ENCODE measurements at places on chromosomes 2 and 18.

DNA sequence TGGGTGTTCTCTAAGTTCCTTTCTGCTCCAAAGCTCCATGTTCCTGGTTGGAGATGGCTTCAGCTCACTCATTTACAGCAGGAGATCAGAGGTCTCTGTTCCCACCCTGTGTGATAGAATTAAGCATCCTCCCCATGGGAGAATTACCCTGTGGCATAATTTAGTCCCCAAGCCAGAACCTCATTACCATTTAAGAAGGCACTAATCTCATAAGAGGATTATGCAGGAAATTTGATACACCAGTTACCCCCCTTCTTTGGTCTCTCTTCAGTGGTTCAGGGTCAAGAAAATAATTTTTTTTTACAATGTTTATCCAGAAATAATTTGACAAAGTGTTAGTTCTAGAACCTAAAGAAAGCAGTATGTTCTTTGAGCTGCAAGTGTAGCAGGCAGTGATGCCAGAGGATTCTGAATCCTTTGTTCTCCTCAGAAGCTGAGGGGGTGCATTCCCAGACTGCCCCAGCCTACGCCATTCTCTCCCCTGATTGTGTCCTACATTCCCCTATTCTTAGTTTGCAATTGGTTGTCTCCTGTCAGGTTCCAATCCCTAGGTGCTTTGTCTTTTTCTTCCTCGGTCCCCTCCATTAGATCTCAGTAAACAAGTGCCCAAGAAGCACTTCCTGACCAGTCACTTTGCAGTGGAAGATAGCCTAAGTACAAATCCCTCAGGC, 163.6 kb downstream of the PRKCE start:
- no peak for DNase-seq

DNA sequence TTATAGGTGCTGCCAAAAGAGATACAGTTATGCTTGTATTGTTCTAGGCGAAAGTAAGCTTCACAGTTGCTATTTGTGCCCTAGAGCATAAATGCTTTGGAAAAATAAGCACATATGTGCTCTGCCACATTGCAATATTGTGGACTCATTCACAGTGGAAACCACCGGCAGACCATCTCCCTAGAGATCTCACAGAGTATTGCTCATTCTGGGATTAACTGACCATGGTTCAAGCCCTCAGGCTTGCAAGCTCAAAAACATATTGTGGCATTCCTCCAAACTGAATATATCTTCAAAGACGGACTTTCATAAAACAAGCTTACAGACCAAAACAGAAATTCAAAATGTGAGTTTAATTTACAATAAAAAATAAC, 158.2 kb upstream of the CCDC150 start:
- no peak for DNase-seq

GRCh38 chr2:157792335-157793052, 83.6 kb downstream of the ACVR1 start:
- no peak for DNase-seq

GRCh38 chr2:30287190-30287840, 56.0 kb downstream of the LBH start:
- DNase-seq, result no peak

DNA sequence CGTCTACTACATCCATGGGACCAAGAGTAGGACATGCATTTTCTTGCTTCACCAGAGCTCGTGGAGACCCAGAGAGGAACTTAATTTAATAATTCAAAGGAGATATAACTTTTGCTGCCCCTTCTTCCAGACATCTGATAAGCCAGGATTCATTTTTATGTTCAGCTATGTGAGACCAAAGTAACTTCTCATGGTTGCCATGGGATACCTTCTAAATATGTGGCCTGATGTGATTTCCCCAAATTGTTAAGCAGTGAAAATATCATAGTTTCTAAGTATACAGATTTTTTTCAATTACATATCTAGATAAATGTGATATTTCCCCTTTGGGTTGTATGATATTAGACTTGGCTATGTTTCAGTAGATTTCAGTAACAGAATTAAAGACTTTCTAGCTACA, 185.5 kb upstream of the FN1 start:
- DNase-seq, result no peak

- no peak for DNase-seq
These were observed 72.9 kb upstream of the RBM44 start for GRCh38 chr2:237725661-237726060.

DNA sequence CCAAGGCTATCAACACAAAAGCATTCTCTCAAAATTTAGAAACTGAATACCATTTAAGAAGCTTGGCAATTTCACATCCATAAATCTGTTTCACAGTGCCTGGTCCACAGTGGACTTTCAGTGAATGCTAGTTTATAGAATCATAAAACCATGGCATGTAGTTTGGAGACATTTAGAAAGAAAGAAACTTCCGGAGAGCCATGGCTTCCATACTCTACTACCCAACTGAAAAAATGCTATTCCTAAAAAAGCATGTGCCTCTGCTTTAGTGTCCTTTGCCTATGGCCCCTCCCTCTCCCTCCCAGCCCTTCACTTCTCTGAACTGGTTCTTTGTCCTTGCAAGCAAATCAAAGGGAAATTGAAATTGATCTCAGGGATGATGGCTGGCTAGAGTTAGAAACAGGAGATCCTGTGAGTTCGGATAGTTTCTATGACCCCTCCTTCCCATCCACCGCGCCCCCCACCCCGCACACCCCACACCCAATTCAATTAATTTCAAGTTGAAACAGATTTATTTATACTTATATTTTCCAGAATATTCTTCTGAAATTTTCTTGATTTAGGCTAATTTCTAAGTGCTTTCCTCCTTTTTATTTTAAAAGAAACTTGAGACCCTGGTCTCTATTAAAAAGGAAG, 248.3 kb downstream of the TRIB2 start:
- DNase-seq, result no peak

- no peak for DNase-seq
These were observed 246.9 kb downstream of the LDLRAD4 start for GRCh38 chr18:13465476-13465875.

DNA sequence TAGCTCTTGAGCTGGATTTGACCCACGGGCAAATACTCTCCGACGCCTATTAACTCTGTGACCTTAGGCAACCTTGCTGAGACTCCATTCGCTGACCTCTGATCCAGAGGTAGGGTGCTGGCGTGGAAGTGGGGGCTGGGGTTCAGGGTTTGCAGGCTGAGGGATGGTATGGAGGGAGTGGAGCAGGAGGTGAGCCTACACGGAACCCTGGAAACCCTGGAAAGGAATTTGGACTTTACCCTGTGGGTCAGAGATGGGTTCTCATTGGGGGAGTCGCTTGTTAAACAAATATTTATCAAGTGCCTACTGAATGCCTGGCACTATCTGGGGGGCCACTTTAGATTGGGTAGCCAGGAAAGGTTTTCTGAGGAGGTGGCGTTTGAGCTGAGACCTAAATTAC, 58.2 kb upstream of the FZD7 start:
- no peak for DNase-seq

DNA sequence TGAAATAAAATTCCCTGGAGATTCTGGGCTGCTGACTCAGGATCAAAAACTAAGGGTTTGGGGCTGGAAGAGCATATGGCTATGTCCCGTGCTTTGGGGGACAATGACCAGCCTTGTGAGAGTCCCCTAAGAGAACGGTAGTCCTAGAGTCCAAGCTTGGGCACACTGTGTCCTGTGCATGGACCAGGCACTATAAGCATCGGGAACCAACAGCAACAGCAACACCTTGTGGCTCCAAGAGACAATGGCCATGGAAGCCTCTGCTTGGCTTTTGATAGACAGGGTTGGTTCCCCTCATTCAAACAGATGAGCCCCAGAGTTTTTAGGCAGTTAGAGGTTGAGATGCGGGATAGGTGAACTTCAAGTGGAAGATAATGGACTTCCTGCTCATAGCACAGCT, 294.4 kb upstream of the CHAC2 start:
- DNase-seq, result no peak

- DNase-seq, result no peak
These were observed 39.9 kb downstream of the SCN7A start for GRCh38 chr2:166454006-166454595.

DNA sequence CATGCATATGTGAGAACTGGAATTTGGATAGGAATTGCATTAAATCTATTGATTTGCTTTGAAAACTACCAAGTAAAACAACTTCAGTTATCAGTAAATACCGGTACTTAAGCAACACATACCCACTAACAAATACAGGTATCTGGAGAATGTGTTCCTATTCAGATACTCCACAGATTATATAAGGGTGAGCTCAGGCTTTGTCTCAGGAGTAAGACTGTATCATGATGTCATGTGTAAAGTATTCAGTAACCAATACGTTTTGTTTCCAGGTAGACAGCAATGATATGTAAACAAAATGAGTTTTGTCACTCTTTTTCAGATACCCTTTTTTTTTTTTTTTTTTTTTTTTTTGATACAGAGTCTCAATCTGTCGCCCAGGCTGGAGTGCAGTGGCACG, 74.8 kb downstream of the DSC3 start:
- no peak for DNase-seq

DNA sequence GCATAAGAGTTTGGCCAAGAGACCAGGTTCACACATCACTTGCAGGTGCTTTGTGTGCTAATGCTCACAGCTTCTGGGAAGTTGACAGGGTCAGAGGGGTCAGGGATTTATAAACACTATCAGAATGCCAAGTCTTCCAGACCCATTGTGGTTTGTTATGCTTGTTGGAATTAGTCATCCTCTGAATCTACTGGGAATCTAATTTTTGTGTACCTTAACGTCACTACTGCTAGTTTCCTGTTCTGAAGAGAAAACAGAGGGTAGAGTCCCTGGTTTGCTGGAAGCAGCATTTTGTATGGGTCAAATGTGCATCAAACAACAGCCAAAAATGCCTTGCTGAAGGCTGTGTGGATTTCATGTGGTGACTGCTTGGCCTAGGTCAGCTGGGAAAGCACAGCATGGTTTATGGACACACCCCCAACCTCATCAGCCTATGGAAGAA, 33.3 kb downstream of the ANTXR1 start:
- DNase-seq, result no peak

- DNase-seq, result no peak
These were observed 65.1 kb downstream of the CRIM1 start for GRCh38 chr2:36420569-36421181.

- no peak for DNase-seq
These were observed 159.5 kb downstream of the SETBP1 start for GRCh38 chr18:44840058-44840790.

GRCh38 chr18:7658701-7659100, 91.6 kb downstream of the PTPRM start:
- no peak for DNase-seq
